Lower leg skin (tissue), 4 donors: ENCODE measurements at places on chromosomes 6 and 20.

- DNase-seq: no peak
These were observed 36.8 kb upstream of the RGS17 start for GRCh38 chr6:153167907-153168306.

- no peak for DNase-seq
These were observed 102.5 kb downstream of the PRL start for GRCh38 chr6:22194188-22194921.

DNA sequence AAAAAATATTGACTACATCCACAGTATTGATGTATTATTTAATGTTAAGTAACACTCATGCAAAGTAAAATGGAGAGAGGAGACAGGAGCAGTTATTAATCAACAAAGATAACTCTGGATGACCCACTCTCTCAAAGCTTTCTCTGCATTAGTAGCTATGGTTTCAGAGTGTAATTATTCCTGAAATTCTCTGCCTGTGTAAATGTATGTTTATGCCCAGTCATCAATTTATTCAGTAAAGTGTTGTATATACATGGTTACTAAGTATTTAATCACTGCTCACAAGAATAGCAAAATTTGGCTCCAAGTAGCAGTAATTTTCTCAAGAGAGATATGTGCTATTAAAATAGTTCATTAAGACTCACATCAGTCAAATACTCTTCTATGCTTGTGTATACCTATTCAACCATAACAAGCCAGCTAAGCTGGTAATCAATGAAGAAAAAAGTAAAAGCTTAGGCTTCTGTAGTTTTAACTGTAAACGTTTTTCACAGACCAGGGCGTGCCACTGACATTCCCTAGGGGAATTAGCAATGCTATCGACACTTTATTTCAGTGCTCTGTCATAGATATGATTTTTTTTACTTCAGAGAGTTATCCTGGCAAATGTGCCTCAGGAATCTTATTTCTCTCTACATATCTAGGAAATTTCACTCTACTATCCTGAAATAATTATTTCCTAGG is 54.0 kb upstream of the RAB32 start:
- no peak for DNase-seq

DNA sequence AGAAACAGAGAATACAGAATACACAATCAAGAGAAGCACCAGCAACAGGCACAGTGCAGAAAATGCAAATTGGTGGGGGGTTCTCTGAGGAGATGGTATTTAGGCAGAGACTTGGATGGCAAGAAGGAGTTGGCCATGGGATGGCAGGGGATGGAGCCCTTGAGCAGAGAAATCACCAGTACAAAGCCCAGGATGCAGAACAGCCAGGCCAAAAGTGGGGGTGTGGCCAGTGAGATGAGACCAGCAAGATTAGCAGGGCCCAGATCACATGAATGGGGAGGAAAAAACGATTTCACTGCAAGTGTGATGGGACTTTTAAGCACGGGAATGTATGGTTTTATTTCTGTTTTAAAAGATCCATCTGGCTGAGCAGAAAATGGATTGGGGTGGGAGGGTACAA is 63.4 kb downstream of the TRAM2 start:
- no peak for DNase-seq

GRCh38 chr6:115668781-115669180 is 391.9 kb downstream of the FRK start:
- no peak for DNase-seq

- DNase-seq: no peak
These were observed 290.0 kb downstream of the PAX1 start for GRCh38 chr20:21995461-21995860.

GRCh38 chr6:45378334-45378926 is 696 bp upstream of the SUPT3H start:
- DNase-seq: no peak

DNA sequence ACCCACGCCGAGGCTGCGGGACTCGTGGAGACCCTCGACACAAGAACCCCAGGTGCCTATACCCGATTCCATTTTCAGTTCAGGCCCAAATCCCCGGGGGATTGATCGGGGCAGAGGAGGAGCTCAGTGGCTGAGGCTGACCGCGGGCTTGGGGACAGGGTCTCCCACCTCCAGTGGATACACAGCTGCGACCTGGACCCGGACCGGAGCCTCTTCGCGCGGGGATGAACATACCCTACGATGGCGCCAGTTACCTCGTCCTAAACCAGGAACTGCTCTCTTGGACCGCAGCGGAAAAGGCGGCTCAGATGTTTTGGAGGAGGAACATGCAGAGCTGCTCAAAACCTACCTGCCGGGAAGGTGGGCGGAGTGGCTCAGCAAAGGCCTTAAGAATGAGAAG is 27.4 kb upstream of the HLA-G start:
- DNase-seq: no peak

- DNase-seq: no peak
These were observed 14.4 kb downstream of the DUSP22 start for GRCh38 chr6:306641-307061.

DNA sequence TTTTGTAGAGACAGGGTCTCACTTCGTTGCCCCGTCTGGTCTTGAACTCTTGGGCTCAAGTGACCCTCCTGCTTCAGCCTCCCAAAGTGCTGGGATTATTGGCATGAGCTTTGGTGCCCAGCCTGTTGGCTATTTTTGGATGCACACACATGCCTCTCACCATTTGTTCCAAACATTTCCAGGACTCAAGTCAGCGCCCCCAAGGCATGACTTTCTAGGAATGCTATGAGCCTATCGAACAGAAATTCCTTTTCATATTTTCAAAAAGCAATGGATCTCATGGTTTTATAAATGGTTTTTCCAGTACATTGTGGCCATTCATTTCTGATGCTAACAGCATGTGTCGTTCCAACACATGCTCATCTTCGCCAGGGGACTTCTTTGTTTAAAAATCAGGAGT is 119.3 kb upstream of the NAA20 start:
- DNase-seq: no peak

GRCh38 chr6:154591234-154591633 is 80.7 kb upstream of the CNKSR3 start:
- no peak for DNase-seq

- no peak for DNase-seq
These were observed 1.9 kb downstream of the PAK1IP1 start for GRCh38 chr6:10696655-10697054.

- peak; percentile 76 for DNase-seq
These were observed 193.1 kb downstream of the DLL1 start for GRCh38 chr6:170097505-170098427.

DNA sequence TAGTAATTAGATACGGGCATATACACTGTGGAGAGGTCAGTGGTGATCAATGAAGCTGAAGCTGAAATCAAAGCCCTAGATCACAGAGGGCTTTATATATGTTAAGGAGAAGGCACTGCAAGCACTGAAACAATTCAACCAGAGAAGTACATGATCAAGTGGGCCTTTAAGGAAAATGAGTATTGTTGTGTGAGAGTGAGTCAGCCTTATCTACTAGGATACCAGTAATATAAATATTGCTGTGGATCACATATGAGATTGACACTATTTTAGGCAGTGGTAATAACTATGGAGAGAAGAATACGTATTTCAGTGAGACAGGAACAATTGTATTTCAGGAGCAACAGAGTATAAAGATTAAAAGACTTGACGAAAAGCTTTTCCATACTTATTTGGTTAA is 1172.2 kb upstream of the GJE1 start:
- DNase-seq: no peak

- DNase-seq: no peak
These were observed 49.4 kb downstream of the BACH2 start for GRCh38 chr6:90247262-90247661.

DNA sequence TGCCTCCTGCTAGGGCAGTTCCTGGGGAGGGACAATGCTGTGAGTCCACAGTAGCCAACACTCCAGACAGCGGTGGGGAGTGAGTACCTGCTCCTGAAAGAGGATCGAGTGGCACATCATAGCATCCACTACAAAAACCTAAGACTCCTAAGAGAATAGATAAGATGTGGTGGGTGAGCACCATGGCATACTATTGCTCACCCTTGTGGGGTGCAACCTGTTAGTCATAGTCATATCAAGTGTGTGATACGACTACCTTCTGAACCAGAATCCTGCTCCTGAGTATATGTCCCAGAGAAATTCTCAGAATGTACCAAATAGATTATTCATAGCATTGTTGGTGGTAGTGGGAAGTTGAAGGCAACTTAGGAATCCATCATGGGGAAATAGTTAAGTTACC is 62.7 kb upstream of the GLP1R start:
- DNase-seq: no peak

DNA sequence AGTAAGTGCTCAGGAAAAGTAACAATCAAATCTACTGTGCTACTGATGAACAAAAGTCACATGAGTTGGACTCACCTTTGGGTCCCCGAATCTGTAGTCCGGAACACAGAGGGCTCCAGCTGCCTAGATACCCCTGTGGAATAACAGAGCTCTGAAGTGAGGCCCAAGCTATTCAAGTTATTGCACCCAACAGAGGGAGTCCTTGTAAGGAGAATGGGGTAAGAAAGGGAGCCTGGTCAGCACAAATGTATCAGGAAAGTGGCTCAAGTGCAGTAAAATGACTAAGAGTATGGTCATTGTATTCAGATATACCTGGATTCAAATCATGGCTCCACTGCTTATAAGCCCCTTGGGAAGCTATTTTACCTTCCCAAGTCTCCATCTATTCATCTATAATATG is 20.9 kb downstream of the EDN1 start:
- DNase-seq: no peak

- DNase-seq: no peak
These were observed 63.9 kb downstream of the FHL5 start for GRCh38 chr6:96626759-96627364.

GRCh38 chr20:19692685-19693119 is 65.4 kb upstream of the RIN2 start:
- DNase-seq: peak; percentile 94

DNA sequence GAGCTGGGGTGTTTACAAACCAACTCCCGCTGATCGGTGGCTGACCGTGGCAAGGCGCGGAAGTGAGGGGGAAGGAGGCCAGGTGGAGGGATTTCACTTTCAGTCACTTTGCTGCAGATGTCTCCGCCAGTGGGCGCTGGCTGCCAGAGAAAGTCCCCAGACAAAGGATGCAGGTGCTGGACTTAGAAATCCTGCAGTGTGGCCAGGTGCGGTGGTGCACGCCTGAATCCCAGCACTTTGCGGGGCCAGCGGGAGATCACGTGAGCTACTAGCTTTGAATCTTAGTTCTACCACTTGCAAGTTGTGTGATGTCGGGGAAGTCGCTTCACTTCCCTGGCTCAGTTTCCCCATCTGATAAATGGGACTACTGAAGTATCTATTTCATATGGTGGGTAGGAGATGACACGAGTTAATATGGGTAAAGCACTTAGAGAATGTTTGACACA is 180.4 kb downstream of the ZNF217 start:
- DNase-seq: no peak

GRCh38 chr6:52233975-52234823 is 10.1 kb downstream of the IL17F start:
- no peak for DNase-seq

GRCh38 chr20:21074605-21075336 is 31.4 kb downstream of the LINC00237 start:
- no peak for DNase-seq

GRCh38 chr6:96157018-96157565 is 141.3 kb downstream of the FUT9 start:
- DNase-seq: no peak

DNA sequence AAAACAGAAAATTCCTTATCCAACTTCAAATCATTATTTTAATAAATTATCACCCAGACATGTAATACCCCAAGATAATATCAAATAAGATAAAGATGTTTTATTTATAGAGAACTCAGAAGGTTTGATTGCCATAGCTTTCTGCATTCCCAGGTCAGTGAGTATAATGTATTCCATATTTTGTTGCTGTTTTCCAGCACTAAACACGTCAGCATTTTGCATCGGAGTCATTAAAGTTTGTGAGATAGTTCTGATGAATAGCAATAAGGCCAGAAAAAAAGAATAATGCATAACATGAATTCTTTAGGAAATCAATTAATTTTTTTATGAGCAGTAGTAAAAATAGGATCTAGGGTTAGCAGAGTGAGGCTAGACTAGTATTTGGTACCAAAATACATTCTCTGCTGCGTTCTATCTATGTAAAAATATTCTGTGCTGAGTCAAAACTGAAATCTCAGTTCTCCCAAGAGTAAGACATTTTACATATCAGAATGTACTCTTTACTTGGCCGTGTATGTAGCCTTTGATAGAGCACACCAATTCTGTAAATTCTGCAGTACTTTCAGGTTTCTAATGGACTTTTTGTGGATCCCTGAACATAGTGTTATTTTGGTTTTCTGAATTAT is 269.9 kb upstream of the AGPAT4 start:
- DNase-seq: no peak

GRCh38 chr6:106145741-106146227 is 59.6 kb downstream of the PRDM1 start:
- peak; percentile 72 for DNase-seq

DNA sequence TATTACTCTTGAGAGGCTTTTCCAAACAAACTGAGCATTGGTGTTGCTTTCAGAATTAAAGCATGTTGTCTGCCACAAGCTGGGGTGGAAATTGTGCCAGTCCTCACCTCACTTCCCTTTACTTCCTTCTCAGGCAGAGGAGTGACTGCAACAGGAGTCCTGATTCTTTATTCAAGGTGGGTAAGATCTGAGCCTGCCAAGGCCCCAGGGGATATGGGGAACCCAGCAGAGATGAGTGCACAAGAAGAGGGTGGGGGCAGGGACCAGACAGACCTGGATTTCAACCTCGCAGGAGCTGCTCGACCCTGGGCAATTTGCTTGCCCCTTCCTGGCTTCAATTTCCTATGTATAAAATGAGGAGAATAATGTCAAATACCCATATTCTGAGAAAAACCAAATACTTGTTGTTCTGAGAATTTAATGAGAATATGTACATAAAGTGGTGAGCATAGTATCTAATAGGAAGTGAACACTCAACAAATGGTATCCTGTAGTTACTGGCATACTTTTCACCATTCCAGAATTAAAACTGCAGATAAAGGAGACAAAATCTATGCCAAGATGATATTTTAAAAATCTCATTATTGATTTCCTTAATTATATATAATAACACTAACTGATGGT is 17.8 kb downstream of the MAN1A1 start:
- DNase-seq: no peak

GRCh38 chr6:134073161-134073560 is 20.7 kb upstream of the SLC2A12 start:
- DNase-seq: no peak

GRCh38 chr6:125904871-125905270 is 51.7 kb upstream of the HINT3 start:
- no peak for DNase-seq

DNA sequence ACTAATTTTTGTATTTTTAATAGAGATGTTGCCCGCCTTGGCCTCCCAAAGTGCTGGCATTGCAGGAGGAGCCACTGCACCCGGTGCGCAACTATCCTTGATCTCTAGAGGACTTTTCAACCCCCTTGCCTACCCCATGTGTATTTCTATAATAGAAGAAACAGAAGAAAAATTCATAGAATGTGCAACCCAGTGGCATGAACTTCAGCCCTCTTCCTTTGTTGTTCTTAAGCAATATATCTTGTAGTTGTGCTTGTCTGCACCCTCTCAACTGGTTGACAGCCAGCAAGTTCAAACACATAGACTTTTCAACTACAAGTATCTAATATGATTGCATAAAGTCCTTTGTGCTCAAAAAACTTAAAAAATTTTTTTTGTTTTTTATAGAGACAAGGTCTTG is 72.3 kb upstream of the NCOA3 start:
- DNase-seq: no peak

GRCh38 chr6:107729098-107729497 is 95.0 kb downstream of the SCML4 start:
- DNase-seq: no peak

GRCh38 chr20:39453890-39454289 is 491.7 kb downstream of the DHX35 start:
- no peak for DNase-seq
